Skeletal muscle cell (primary cell): ENCODE measurements at places on chromosomes 1 and 21.

DNA sequence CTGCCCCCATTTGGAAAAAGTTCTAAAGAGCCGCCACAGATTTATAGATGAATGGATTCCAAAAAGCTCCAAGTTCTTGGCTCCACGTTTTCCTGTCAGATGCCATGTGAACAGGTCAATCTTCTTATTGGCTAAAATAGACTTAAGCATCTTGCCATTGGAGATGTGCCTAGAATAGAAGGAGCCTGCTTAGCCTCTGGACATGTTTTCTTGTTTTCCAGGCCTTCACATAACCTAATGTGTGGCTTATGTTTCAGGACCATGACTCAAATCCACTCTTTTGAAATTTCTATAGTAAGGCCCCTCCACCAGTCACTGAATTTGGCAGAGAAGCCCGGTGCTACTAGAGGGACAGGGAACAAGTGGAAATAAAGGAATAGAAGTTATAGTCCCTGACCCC, 31.5 kb downstream of the PHC2 start:
- no peak for DNase-seq

DNA sequence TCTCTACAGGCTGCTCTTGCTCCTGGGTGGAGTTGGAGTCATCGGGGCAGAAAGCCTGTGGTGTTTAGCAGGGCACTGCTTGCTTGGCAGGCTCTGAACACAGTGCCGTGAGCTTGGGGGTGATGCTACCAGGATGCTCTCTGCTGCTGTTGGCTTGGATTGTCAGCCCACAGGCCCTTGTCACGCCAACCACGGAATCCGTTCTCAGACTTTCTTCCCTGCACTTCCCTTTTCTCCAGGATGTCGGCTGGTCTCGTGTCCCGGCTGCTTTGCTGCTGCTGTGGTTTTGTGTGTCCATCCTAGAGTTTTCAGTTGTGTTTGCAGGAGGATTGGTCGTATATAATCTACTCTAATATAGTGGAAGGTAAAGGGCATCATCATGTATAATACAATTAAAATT, 44.4 kb upstream of the TTC34 start:
- no peak for DNase-seq

GRCh38 chr21:19508844-19509243, 1105.3 kb upstream of the TMPRSS15 start:
- no peak for DNase-seq

GRCh38 chr1:186194107-186194756, 180.8 kb downstream of the TPR start:
- DNase-seq, result no peak

GRCh38 chr1:241902391-241903065, 54.5 kb downstream of the EXO1 start:
- no peak for DNase-seq
